A172 (cell line): ENCODE measurements at places on chromosomes 11 and 22. TPM values are rescaled to one million over a fixed set of nuclear protein-coding genes. Genes with fewer than 3 reads are reported as not detected.

The C11orf97 gene
- total RNA-seq: not detected in 2 replicates

The MMP8 gene
- not detected in 2 replicates for total RNA-seq

The YAP1 gene
- total RNA-seq: 33.2 and 44.5 TPM in 2 replicates

The SLC22A9 gene
- not detected in 2 replicates for total RNA-seq

The NNMT gene
- 109 and 204 TPM in 2 replicates for total RNA-seq

The DEFB131B gene
- not detected in 2 replicates for total RNA-seq

The OOSP3 gene
- total RNA-seq: not detected in 2 replicates

The USP2 gene
- 0.17 TPM in 1 of 2 replicates, not detected in the other for total RNA-seq

The MS4A7 gene
- not detected in 2 replicates for total RNA-seq

The RCOR2 gene
- 0.05 and 0.14 TPM in 2 replicates for total RNA-seq

The ACTN3 gene
- total RNA-seq: 11.2 TPM in 1 of 2 replicates, not detected in the other
